NCI-H2081 treated with DMSO at 0.1 percent for 48 hours (cell line): ENCODE measurements at places on chromosomes 6 and 20.

DNA sequence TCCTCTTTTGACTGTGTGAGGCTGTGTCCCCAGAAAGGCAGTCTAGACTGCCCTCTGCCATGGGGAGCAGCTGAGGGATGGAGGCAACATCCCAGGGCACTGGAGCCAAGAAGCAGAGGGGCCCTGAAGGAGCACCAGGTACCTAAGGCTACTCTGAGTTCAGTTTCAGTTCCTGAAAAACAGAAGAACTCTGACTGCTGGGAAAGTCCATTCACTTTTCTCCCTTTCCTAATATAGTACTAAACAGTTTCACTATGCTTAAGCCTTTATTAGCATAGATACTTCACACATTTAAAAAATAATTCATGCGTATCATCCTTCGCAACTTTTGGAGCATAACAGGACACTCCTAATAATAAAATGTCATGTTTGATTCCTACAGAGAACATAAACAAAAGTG lies 130.0 kb downstream of the FOXC1 start:
- DNase-seq = no peak

DNA sequence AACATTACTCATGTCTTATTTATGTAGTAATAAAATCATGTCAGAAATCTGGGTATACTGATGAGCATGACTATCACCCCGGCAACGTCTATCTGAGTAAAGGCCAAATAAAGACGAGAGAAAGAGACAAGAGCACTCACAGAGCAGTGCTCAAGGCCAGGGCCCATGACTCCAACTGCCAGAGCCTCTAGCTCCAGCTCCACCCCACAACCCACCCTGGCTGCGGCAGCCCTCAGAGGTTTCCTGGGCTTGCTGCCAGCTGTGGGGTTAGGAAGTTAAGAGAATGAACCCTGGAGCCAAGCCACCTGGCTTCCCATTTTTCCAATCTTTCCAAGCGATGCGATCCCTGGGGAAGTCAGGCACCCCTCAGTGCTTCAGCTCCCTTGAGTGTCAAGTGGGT lies 92.0 kb upstream of the PAX1 start:
- peak; percentile 45 for DNase-seq

GRCh38 chr6:37451441-37452193 lies 18.6 kb downstream of the CMTR1 start:
- no peak for DNase-seq

GRCh38 chr6:112620812-112621569 lies 273.9 kb downstream of the RFPL4B start:
- DNase-seq = no peak

DNA sequence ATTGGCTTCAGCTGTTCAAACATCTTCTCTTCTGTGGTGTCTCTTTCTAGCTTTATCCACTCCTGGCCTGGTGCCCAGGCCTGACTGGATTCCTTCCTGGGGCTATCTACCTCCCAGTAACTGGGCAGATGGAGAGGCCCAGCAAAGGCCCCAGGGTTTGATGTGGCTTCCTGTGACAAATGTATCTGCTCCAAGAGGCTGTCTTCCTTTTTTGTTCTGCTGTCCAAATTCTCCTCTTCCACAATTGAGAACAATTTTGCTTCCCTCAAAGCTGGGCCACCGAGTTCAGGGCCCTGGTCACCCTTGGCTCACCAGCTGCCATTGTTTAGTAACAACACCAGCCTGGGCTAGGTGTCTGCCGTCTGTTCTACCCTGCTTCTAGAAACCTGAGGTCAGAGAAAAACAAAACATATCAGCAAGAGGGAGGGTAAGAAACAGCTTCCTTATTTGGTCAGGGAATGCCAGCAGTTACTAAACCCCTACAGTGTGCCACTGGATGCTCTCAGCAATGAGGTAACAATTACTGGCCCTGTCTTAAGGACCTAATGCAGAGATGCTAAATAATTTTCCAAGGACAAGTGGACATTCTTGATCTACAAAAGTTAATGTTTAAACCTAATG lies 3.9 kb downstream of the ZFP57 start:
- no peak for DNase-seq
